ENCODE measurements at places on chromosomes 16 and 17.

DNA sequence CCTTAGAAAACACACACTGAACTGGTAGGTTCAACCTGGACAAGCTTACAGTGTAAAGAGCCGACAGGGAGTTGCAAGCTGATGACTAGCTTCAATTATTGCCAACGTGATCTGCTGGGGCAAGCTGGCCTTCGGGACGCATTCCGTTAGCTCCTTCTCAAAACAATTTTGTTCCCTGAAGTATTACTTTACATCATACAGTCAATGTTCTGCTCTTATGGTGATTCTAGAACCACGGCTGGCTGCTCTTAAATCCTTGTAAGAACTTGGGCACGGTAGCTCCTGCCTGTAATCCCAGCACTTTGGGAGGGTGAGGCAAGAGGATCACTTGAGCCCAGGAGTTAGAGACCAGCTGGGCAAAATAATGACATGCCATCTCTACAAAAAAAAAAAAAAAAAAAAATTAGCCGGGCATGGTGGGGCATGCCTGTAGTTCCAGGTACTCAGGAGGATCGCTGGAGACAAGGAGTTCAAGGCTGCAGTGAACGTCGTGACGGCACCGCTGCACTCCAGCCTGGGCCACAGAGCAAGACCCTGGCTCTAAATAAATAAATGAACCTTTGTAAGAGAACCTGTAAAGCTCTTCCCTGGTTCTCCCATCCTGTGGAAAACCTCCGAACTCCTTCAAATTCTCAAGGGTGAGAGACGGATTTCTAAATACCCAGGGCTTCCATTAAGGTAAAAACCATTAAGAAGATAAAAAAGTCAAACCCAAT is 2.0 kb downstream of the CDIP1 start:
- DNase-seq, result no peak

DNA sequence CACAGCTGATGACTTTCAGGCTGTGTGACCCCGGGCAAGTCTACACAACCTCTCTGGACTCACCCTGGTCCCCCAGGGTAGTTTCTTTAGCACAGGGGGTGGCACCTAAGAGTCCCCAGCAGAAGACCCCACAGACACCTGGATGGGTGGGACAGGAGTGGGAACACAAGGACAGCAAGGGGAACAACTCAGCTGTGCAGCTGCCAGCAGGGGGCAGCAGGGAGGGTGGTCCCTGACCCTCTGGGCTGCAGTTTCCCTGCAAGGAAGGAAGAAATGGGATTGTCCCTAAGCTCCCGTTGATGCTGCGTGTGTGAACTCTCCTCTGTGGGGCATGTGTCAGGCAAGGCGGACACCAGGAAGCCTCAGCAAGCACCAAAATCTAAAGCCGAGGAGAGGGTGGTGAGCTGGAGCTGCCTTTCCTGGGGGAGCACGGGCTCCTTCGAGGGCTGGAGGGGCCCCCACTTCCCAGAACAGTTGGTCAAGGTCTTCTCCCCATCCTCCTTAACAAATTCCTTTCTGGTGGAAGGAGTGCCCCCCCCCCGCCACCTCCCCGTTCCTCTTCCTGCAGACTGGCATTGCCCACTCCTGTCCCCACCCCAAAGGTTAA is 24.1 kb upstream of the CDH5 start:
- peak; percentile 23 for DNase-seq

- DNase-seq, result no peak
Observed at GRCh38 chr17:74027444-74027843, 176.0 kb upstream of the RPL38 start.

GRCh38 chr16:85211271-85211801 is 99.1 kb upstream of the CIBAR2 start:
- no peak for DNase-seq

DNA sequence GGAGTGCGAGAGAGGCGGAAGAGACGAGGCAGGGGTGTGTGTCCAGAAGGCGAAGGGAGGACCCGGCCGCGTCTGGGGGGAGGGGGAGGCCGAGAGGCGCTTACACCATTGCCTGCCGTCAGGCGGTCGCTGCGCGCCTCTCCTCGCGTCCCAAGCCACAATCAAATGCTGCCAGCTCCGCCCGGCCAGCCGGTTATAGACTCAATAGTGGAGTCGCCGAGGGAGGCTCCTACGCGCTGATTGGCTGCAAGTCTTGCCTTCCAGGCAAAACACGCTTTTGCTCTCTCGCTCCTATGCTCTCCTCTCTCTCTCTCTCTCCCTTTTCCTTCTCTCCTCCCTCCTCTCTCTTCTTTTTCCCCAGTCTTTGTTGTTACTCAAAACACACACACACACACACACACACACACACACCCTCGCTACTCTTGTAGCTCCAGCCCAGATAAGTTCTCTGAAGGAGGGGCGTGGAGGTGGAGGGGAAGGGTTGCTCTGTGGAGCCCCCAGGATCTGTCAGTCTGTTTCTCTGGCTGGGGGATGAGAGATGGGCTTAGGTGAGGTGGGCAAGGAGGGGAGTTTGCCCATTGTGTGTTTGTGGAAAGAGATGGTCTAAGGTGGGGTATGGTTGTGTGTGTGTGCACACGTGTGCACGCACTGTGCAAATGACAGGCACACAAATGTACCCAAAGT is at the start of gene DLX3:
TSS of gene DLX3 (minus strand) at position 170 of the 684 bp plus-strand sequence. CDS start 226 bp downstream, outside the sequence.
- DNase-seq, result peak; percentile 55

DNA sequence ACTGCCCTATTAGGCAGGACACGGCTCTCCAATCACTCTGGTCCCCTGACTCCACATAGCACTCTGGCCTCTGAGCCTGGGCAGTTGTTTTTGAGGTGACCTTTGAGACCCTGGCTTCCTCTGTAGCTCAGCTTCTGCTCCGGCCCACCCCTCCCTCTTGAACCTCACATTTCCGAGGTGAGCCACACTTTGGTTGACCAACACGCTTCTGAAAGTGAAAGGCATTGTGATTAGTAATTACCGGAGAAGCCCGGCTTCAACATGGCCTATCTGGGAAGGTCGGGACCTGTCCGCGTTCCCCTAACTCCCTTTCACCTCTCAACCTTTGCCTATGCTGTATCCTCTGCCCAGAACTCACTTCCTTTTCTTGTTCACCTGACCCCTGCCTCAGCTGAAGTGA is 10.3 kb upstream of the ITGAX start:
- no peak for DNase-seq

DNA sequence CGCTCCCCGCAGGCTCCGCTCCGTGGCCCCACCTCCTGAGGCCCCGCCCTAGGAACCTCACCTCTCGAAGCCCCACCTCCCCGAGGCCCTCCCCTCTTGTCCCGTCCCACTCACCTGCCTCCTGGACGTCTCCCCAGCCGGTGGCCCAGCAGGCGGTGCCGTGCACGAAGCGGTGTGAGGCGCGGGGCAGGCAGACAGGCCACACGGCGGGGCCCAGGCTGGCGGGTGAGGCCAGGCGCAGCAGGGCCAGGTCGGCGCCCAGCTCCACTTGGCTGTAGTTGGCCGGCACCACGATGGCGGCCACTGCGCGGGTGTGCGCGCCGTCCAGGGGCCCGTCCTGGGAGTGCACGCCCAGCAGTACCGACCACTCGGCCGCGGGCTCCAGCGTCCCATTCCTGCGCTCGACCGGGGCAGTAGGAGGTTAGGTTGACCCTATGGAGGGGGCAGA is 1.6 kb downstream of the PRSS36 start:
- DNase-seq, result no peak

- DNase-seq, result peak; percentile 36
Observed at GRCh38 chr17:73261952-73262675, 434 bp upstream of the CPSF4L start.

- peak; percentile 58 for DNase-seq
Observed at GRCh38 chr17:8785547-8786413, 13.4 kb downstream of the MFSD6L start.

DNA sequence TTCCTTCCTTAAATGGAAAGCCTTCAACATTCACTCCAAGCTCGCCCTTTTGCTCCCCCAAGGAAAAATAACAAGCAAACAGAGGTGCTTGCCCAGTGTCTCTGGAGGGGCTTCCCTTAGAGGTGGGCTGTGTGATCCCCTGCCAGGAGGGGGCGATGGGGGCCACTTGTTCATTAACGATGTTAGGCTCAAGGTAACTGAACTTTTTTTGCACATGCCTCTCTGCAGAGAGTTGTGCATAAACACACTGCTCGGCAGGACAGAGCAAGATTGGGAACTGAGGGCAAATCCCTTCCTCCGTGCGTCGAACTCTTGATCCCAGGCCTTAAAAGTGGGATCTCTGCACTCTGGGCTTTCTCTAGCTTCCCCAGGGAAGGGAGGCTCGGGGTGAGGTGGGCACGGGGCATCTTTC is 15.5 kb upstream of the NAGLU start:
- no peak for DNase-seq

GRCh38 chr16:57381791-57382534 is 9.7 kb downstream of the CX3CL1 start:
- DNase-seq, result no peak

- no peak for DNase-seq
Observed at GRCh38 chr16:17983847-17984639, 352.5 kb downstream of the NPIPA8 start.

- DNase-seq, result no peak
Observed at GRCh38 chr17:17051380-17051779, 9.1 kb downstream of the MPRIP start.

GRCh38 chr17:14057591-14057990 is 11.7 kb upstream of the COX10 start:
- no peak for DNase-seq

GRCh38 chr16:89402962-89403361 is 87.4 kb downstream of the ANKRD11 start:
- DNase-seq, result no peak

DNA sequence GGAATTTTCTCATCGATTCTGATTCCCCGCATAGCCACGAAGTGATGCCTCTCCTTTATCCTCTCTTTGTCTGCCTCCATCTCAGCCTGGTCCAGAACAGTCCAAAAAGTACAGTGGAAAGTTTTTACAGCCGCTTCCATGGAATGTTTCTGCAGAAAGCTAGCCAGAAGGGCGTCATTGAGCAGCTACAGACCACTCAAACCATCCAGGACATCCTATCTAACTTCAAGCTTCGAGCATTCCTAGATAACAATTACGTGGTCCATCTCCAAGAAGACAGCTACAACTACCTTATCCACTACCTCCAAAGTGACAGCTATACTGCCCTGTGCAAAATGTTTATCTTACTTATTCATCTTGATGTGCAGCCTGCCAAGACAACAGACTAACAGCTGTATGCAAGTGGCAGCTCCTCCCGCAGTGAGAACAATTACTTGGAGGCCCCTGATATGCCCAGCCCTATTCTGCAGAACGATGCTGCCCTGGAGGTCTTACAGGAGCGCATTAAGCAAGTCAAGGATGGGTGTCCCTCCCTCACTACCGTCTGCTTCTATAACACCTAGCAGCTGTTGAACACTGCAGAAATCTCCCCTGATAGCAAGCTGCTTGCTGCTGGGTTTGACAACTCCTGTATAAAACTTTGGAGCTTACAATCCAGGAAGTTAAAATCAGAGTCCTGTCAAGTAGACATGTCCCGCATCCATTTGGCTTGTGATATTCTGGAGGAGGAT is 38.9 kb downstream of the SLFN12L start:
- DNase-seq, result no peak

- DNase-seq, result no peak
Observed at GRCh38 chr16:35745191-35745590, 2285.8 kb downstream of the TP53TG3F start.

GRCh38 chr16:85707528-85708095 is 18.9 kb upstream of the GINS2 start:
- DNase-seq, result no peak

DNA sequence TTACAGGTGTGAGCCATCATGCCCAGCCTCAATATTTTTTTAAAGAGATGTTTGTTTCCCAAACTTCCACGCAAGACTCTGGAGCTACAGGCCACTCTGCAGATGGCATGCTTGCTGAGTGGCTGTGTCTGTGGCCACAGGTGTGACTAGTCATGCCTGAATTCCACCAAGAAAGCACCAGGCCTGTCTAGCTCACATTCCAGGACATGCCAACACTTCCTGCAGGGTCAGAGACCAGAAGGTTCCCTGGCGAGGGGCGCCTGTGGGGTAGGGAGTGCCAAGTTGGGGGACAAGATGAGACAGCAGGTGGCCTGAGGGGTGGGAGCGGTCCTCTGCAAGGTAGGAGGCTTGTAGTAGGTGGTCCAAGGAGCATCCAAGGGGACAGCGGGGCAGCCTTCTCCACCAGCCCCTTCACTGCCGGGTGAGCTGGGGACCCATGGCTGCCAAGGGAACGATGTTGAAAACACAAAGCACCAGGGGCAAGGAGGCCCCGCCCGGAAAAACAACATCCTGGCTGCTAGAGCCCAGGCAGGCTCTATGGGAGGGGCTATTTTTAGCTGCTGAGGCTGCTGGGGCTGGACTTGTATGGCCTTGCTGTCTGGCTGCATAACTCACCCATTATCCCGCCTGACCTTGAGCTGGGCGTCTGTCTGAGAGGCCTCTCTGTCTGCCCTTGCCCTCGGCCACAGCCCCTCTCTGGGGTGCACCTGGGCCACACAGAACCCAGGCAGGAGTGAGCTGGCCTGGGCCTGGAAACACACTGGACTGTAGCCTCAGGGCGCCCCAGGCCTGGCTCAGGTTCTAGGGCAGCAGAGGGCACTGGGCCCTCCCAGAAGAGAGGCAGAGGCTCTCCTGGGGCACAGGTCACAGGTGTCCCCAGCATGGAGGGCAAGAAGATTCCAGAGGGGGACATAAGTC is 5.7 kb downstream of the TRIM47 start:
- peak; percentile 84 for DNase-seq

DNA sequence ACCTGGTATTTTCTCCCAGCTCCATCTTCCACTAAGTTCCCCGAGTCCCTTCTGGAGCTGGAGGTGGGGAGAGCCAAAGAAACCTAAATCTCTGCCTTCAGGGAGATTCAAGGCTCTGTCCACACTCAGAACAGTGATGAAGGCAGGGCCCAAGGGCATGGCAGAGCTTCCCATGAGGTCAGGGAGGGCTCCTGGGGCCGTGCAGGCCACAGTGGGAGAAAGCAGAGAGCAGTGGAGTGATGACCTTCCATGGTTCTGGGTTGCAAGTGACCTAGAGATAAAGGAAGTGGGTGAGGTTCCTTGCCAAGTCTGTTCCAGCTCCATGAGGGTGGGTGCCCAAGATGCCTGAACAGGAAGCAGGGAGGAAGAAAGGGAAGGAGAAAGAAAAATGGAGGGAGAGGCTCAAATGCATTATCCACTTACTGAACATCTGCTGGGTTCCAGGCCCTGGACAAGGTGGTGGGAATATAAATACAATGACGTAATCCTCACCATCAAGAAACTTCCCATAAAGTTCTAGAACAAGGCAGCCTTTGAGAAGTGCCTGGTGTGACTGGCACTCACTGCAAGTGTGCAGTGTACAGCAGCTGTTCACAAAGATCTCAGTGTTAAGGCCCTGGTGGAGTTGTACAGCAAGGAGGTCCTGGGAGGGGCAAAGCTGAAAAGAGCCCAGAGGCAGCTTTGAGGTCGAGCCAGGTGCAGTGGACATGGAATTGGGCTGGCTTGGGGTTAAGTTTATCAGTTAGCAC is 13.3 kb downstream of the TBKBP1 start:
- no peak for DNase-seq

Data from NCI-H460 (cell line).